Activated CD4-positive, alpha-beta memory T cell treated with anti-CD3 and anti-CD28 coated beads for 36 hours (primary cell): ENCODE measurements at places on chromosomes 3 and 15.

DNA sequence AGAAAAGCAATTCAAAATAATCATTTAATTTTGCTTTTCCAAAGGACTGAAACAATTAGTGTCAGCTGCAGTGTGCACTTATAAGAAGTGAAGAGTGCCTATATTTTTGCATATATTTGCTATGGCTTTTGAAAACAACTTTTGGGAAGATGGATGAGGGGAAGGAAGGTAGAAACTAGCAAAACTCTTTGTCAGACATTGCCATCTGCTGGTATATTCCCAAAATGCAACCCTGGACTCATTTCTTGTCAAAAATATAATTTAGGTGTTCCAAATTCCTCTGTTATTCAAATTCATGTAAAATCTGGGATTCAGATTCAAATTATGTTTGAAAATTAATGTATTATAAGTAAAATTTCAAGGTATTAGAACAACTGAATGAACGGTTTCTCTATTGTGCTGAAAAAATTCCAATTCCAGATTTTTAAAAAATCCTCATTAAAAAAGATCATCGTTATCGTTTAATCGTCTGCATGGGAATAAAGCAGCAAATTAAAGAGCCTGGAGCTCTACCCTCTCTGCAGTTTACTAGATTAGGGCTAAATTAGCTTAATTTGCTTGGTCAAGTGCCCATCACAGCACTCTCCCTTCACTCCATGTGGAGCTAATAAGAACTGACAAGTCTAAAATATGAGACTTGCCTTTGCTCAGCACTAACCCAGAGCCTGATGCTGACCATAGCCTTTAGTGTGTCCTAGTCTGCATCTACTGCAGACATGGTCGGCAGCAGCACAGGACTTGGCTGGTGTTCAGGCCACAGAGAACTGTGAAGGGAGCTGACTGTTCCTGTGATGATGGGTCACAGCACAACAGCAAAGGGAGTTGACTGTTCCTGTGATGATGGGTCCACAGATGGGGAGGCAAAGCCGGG lies 67.9 kb upstream of the MITF start:
- no peak for DNase-seq

GRCh38 chr15:84400017-84400740 lies 164.6 kb downstream of the GOLGA6L4 start:
- no peak for DNase-seq

GRCh38 chr15:67605871-67606270 lies 63.4 kb downstream of the MAP2K5 start:
- no peak for DNase-seq

GRCh38 chr3:20984594-20985205 lies 766.3 kb downstream of the ZNF385D start:
- DNase-seq, result no peak

GRCh38 chr3:86410587-86410986 lies 580.4 kb downstream of the VGLL3 start:
- no peak for DNase-seq

GRCh38 chr3:188037965-188038581 lies 115.9 kb upstream of the LPP start:
- DNase-seq, result no peak

- DNase-seq, result no peak
Measured at GRCh38 chr15:50095938-50096821, 22.9 kb downstream of the ATP8B4 start.

DNA sequence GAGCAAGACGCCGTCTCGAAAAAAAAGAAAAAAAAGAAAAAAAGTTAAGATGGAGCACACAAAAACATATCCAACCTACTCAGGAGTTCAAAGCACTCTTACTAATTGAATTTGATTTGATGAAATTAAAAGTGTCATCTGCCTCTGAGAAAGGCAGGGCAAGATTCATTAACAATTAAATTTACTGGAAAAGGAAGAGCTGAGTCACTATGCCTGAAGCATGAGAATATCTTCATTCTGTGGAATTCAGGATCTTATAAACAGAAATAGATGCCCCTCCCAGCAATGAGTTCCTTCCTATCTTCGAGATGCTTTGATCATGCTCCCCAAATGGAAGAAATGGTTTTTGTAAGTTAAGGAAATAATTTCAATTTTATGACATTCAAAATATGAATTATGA lies 61.0 kb upstream of the ST3GAL6 start:
- no peak for DNase-seq

GRCh38 chr15:22867886-22868285 lies 29.4 kb downstream of the NIPA2 start:
- DNase-seq, result no peak

DNA sequence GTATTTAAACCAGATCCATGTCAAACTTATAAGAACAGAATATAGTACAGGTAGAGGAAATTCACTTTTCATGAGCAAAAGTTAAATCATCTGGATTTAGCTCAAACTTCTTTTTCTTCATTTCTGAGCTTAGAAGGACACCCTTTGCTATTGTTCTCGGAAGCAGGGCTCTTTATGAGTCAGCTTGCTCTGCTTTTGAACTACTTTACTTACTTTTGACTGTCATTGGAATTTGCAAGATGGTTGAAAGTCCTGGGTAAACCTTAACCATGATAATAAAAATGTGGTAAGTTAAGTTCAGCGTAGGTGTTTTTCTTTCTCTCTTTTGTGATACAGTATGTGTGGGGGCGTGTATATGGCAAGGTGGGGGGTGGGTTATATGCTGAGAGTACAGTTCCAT lies 312.7 kb upstream of the DPH6 start:
- DNase-seq, result no peak

DNA sequence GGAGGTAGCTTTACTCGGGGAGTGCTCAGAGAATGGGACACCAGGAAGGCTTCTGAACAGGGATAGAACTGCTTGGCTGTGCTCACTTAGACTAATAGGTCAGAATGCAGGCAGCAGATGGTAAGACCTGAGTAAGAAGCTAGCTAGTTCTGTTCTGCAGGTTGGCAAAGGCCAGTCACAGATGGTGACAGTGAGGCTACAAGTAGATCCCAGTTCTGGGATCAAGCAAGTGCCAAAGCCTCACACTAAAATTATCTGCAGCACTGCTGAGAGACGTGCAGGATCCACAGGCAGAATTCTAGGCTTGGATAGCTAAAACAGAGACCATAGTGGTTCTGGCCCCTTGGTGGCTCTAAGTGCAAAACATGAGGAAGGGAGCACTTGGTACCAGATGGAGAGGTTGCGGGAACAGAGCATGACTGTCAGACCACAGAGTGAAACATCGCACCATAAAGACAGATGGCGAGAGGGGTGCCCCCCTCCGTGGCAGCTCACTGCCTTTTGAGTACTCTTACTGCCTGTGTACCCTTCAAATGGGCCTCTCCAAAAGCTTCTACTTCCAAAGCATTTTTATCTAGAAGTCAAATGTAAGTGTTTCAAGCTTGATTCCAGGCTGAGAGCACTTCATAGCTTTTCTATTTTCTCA lies 3.6 kb upstream of the GLCE start:
- no peak for DNase-seq

DNA sequence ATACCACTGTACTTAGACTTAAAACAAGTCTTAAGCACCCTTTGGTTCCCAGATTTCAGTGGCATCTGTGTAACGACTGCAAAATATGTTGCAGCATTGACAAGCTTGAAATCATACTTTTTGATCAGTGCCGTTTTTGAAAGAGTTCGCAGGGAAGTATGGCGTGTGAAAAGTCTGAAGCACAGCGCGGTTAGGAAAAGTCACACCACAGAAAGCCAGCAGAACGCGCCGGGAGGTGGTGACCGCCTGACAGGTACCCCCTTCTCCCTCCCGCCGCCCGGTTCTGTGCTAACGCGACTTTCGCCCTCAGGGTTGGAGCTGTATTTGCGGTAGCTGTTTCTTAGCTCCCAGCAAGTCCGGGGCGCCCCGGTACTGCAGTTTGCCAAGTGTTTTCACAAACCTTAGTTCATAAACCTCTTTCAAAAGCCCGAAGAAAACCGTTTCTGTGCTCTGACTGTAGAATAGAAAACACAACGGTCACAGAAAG lies 481 bp upstream of the CRYBG3 start:
- peak; percentile 63 for DNase-seq

- DNase-seq, result no peak
Measured at GRCh38 chr15:67548862-67549651, 6.6 kb downstream of the MAP2K5 start.

- DNase-seq, result peak; percentile 35
Measured at GRCh38 chr3:50299929-50300680, 900 bp upstream of the HYAL3 start.

DNA sequence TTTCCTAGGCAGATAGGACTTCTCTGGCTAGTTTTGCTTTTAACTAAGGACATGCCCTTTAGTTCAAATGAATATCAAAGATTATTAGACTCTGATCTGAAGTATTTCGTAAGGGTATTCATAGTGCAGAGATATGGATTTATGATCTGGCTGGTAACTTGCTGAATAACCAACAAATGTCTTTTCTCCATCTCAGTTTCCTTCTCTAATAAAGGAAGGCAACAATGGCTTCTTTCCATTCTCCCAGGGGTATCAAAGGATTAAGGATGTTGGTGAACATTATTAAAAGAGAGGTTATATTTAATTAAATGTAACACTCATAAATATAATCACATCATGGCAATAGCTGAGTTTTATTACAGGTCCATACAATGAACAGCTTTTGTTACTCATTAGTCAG lies 79.2 kb upstream of the STXBP5L start:
- no peak for DNase-seq

GRCh38 chr15:33083232-33084081 lies 111.1 kb downstream of the FMN1 start:
- DNase-seq, result no peak

DNA sequence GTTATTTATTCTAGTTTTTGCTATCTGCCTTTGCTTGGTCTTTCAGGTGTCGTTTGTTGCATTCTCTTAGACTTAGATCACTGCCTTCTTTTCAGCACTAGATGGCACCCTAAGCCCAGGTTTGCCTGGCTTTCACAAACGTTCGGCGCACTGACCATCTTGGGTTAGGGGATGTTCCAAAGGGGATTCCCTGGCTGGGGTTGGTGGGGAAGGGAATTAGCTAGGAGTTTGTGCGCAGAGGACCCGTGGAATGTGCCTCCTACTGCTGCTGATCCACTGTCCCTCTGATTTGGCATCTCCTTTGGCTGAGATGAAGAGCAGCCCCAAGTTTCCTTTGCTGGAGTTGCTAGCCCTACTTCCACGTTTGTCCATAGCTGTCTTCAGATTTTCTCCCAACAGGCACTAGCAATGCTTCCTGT lies 33.9 kb downstream of the PFN2 start:
- peak; percentile 50 for DNase-seq

- peak; percentile 5 for DNase-seq
Measured at GRCh38 chr3:194279701-194280360, 71.3 kb downstream of the CPN2 start.

DNA sequence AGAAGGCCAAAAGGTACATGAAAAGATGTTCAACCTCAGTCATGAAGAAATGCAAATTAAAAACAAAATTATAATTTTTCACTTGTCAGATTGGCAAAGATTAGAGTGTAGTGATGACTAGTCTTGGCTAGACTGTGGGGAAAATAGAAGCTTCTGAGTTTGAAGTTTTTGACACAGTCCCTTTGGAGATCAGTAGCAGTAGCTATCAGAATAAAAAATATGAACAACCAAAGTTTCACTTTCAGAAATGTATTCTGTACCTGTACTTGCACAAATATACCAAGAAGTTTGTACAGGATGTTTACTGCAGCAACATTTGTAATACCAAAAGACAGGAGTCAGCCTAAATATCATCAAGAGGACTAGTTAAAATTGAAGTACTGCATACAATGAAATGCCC lies 14.1 kb downstream of the ATP2C1 start:
- DNase-seq, result no peak

DNA sequence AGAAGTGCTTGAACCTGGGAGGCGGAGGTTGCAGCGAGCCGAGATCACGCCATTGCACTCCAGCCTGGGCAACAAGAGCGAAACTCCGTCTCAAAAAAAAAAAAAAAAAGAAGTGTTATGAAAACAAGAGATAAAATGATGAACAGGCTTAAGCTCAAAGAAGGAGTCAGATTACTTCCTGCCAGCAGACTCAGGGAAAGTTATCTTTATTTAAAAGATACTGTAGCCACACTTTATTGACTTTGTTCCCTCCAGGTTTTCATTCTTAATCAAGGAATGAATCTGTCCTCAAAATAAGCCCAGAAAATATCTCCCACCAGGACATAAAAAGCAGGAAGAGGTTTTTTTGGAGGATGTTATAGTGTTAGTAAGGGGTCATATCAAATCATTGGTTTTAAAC lies 176.5 kb upstream of the KCNMB2 start:
- no peak for DNase-seq

GRCh38 chr3:43738305-43738704 lies 47.6 kb downstream of the ABHD5 start:
- DNase-seq, result no peak

DNA sequence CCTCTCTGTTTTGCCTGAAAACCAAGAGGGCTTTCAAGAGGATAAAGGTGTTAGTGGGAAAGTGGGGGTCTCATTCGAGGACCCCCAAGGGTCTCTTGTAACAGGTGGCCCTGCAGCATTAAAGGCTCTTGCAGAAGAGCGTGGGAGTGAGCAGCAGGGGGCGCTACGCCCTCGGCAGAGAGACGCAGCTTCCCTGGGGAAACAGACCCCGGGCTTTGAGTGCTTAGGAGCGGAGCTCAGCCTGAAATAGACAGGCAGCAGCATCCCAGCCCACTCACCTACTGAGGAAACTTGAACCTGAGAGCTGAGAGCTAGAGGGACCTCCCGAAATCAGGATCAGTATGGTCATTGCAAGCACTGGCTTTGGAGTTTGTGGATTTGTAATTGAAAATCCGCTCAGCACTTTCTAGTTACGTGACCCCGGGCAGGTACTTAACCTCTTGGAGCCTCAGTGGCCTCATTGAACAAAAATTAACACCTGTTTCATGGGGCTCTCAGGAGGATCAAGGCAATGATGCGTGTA lies 25.7 kb downstream of the RPLP1 start:
- DNase-seq, result peak; percentile 56

GRCh38 chr3:197007296-197007940 lies 22.2 kb downstream of the MELTF start:
- no peak for DNase-seq

- no peak for DNase-seq
Measured at GRCh38 chr3:8436661-8437287, 64.8 kb upstream of the LMCD1 start.

- DNase-seq, result no peak
Measured at GRCh38 chr3:94460931-94461330, 398.1 kb downstream of the NSUN3 start.

- DNase-seq, result peak; percentile 82
Measured at GRCh38 chr3:15309662-15310335, 22.6 kb downstream of the SH3BP5 start.

DNA sequence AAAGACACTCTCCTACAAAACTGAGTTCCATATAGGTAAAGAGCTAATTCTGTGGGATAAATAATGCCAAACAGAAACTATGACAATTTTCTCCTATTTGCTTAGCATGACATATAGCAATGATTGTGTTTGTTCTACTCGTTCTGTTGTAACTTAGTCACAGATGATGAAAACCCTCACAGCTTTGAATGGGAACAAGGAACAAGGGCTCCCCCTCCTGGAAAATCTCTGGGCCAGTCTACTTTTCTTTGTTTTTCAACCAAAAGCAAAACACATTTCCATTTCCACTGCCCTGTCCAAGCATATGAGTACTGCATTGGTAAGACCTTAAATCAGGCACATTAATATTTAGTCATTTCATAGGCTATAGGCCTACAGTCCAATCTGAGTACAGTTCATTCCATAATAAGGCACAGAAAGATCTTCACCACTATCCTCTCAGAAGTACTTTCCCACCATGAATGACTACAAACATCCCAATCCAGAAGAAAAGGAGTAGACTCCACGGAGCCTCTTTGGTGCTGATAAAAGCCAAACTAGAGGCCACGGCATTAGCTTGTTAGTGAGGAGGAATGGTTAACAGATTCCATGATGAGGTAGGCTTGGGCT lies 67.1 kb downstream of the ATP8B4 start:
- DNase-seq, result peak; percentile 33

GRCh38 chr3:161070252-161070930 lies 34.8 kb downstream of the B3GALNT1 start:
- no peak for DNase-seq
